ENCODE measurements at places on chromosomes 6 and 20.

- no peak for DNase-seq
- H3K36me3 ChIP-seq: no peaks in the 10 kb centered on the region
- no peak overlapping the region for H3K27ac ChIP-seq
- no peaks in the 10 kb centered on the region for H3K4me1 ChIP-seq
Measured at GRCh38 chr6:16800341-16800740, 39.1 kb upstream of the ATXN1 start.

DNA sequence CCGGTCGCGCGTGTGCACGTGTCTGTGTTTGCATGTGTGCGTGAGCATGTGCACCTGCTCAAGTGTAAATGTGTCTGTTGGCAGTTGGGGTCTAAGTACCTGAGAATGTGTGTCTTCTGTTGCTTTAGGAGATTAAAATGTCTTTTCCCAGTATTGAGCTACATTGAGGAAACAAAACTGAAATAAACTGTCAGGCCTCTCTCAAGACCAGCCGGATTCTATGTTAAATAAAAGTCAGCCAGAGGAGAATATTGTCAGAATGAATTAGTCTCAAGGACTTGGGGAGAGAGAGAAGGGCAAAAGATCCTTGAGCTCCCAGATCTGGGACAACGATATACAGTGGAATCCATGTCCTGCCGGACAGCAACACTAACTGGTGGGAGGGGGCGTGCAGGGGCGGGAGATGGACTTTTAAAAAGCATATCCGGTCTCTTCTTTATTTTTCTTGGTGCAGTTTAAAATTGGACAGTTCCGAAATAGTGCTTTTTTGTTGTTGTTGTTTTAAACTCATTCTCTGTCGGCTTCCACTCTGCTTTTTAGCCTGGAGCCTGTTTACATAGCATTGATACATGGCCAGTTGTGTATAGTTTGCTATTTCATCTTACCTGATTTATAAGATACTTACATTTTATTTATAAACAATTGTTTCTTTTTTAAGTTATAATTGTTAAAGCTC lies 3.3 kb upstream of the TBX18 start:
- H3K4me3 ChIP-seq: no peak overlapping the region
- H3K4me1 ChIP-seq: no peaks in the 10 kb centered on the region
- H3K27ac ChIP-seq: no peak overlapping the region
- DNase-seq: no peak
- H3K36me3 ChIP-seq: no peaks in the 10 kb centered on the region
- H3K27me3 ChIP-seq: peaks cover 35% of the 10 kb centered on the region

DNA sequence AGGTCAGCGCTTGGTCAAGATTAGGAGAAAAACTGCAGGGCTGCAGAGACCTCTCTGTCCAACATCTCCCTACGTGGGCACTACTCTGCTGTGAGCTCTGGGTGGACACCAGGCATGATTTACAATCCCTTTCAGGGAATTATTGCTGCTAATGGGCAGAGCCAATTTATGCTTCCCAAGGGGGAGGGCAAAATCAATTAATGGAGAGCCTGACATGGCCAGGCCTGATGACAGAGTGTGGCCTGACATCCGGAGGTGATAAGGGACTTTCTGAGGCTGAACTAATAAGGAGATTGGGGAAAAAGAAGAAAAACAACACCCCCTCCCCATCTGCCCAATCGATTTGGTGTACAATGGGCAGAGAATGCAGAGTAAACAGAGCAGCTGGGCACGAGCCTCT lies 5.0 kb upstream of the KCNK16 start:
- H3K27ac ChIP-seq: no peak overlapping the region
- no peak for DNase-seq
- H3K27me3 ChIP-seq: no peaks in the 10 kb centered on the region
- no peaks in the 10 kb centered on the region for H3K36me3 ChIP-seq
- no peak overlapping the region for H3K4me3 ChIP-seq

- no peak overlapping the region for H3K27ac ChIP-seq
- no peak overlapping the region for H3K4me3 ChIP-seq
- no peak for DNase-seq
- no peaks in the 10 kb centered on the region for H3K36me3 ChIP-seq
Measured at GRCh38 chr6:159953091-159953601, 15.7 kb upstream of the IGF2R start.

DNA sequence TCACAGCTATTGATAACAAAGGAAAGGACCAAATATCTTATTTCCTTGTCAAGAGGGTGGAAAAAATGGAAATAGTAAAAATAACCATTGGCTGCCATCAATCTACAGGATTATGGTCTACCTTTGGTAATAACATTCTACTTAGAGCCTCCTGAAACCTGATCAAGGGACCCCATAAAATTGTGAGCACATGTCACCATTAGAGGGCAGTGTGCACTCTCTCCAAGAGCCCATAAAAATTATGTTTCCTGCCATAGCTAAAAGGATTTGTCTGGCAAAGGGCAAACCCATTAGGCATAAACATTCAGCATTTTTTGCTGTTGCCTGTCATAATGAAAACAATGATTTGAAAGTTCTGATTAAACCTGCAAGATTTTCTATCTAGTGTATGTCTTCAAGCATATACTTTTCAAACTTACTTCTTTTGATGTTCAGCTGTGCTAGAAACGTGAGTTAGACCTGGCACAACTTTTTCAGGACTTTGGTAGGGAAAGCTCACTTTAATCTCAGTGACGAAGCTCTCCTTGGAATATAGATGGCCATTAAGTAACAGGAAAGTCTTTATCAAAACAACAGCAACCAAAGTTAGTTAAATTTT lies 120.7 kb upstream of the ZFP64 start:
- no peak for DNase-seq
- no peak overlapping the region for H3K4me3 ChIP-seq
- no peaks in the 10 kb centered on the region for H3K36me3 ChIP-seq
- H3K27ac ChIP-seq: no peak overlapping the region

GRCh38 chr6:105199711-105200110 lies 19.9 kb upstream of the POPDC3 start:
- H3K27ac ChIP-seq: no peak overlapping the region
- H3K4me1 ChIP-seq: no peaks in the 10 kb centered on the region
- no peaks in the 10 kb centered on the region for H3K27me3 ChIP-seq
- no peak overlapping the region for H3K4me3 ChIP-seq
- H3K36me3 ChIP-seq: no peaks in the 10 kb centered on the region

- H3K4me3 ChIP-seq: peak overlapping the region; percentile 1
- peak overlapping the region; percentile 92 for H3K27ac ChIP-seq
- peak; percentile 35 for DNase-seq
- H3K36me3 ChIP-seq: peaks cover 4% of the 10 kb centered on the region
Measured at GRCh38 chr6:158686791-158687381, 37.0 kb downstream of the SYTL3 start.

GRCh38 chr6:43460032-43460431 lies 4.7 kb upstream of the DLK2 start:
- no peaks in the 10 kb centered on the region for H3K27me3 ChIP-seq
- DNase-seq: no peak
- H3K4me1 ChIP-seq: peaks cover 6% of the 10 kb centered on the region
- H3K4me3 ChIP-seq: no peak overlapping the region
- no peaks in the 10 kb centered on the region for H3K36me3 ChIP-seq

- no peaks in the 10 kb centered on the region for H3K36me3 ChIP-seq
- H3K4me1 ChIP-seq: no peaks in the 10 kb centered on the region
- DNase-seq: no peak
- H3K27ac ChIP-seq: no peak overlapping the region
- H3K27me3 ChIP-seq: no peaks in the 10 kb centered on the region
Measured at GRCh38 chr20:54502179-54502578, 26.8 kb downstream of the DOK5 start.

- H3K36me3 ChIP-seq: no peaks in the 10 kb centered on the region
- DNase-seq: no peak
- H3K27ac ChIP-seq: no peak overlapping the region
- no peak overlapping the region for H3K4me3 ChIP-seq
- H3K4me1 ChIP-seq: peaks cover 1% of the 10 kb centered on the region
- no peaks in the 10 kb centered on the region for H3K27me3 ChIP-seq
Measured at GRCh38 chr6:130359736-130360135, 6.1 kb upstream of the TMEM200A start.

DNA sequence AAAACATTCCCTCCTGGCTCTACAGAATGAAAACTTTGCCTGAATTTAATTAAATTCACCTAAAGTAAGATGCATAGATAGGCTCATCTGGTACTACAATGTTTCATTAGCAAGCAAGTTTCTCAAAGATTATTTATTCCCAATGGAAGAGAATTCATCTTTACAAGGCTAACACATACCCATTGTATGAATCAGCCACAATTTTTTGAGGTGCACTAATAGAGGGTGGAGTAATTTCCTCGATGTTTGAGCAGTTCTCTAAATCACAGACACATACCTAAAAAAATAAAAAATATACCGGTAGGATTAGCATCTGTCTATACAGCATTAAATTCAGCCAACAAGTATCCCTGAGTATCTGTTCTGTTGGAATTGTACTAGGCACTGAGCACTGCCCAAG lies 32.7 kb downstream of the ROS1 start:
- no peak overlapping the region for H3K4me3 ChIP-seq
- no peaks in the 10 kb centered on the region for H3K36me3 ChIP-seq
- H3K27me3 ChIP-seq: no peaks in the 10 kb centered on the region
- DNase-seq: no peak
- H3K4me1 ChIP-seq: no peaks in the 10 kb centered on the region

- H3K27ac ChIP-seq: no peak overlapping the region
- no peak overlapping the region for H3K4me3 ChIP-seq
- H3K36me3 ChIP-seq: no peaks in the 10 kb centered on the region
- no peaks in the 10 kb centered on the region for H3K27me3 ChIP-seq
- DNase-seq: no peak
Measured at GRCh38 chr6:107982486-107982885, 24.5 kb upstream of the SEC63 start.

GRCh38 chr6:50278663-50279062 lies 228.9 kb upstream of the DEFB112 start:
- H3K36me3 ChIP-seq: no peaks in the 10 kb centered on the region
- no peak for DNase-seq
- H3K27ac ChIP-seq: no peak overlapping the region
- no peak overlapping the region for H3K4me3 ChIP-seq

DNA sequence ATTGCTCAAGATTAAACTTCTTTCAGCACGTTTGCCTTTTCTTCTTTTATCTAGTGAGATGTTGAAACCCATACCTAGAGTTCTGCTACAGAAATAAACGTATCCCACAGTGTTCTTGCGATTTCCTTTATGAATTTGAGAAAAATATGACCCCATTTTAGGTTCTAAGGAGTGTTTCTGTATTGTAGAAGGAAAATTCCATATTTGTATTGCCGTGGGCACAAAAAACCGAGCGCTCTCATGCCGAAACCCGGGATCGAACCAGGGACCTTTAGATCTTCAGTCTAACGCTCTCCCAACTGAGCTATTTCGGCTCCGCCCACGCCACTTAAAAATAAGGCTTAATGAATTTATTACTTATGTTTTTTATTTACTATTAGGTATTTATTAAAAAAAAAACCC lies 23.7 kb downstream of the ZNF311 start:
- H3K36me3 ChIP-seq: no peaks in the 10 kb centered on the region
- H3K27ac ChIP-seq: peak overlapping the region; percentile 14
- H3K4me1 ChIP-seq: peaks cover 14% of the 10 kb centered on the region
- peaks cover 4% of the 10 kb centered on the region for H3K27me3 ChIP-seq
- DNase-seq: peak; percentile 54
- H3K4me3 ChIP-seq: peak overlapping the region; percentile 89

DNA sequence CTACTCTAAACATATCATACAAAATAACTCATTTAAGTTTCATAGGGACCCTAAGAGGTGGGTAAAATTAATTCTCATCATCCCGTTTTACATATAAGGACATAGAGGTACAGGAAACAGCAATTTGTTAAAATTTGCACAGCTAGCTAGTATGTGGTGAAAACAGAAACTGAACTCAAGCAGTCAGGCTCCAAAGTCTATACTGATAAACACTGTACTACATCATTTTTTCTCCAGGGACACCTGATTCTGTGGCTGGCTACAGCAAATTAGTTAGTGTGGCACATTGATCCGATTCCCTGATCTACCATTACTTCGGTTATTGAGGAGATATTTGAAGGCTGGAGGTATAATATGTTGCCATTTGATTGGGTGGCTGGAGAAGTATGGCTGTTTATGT lies 36.2 kb upstream of the E2F3 start:
- peaks cover 22% of the 10 kb centered on the region for H3K4me1 ChIP-seq
- H3K36me3 ChIP-seq: no peaks in the 10 kb centered on the region
- no peak overlapping the region for H3K4me3 ChIP-seq

- no peaks in the 10 kb centered on the region for H3K4me1 ChIP-seq
- H3K27me3 ChIP-seq: no peaks in the 10 kb centered on the region
- no peak overlapping the region for H3K27ac ChIP-seq
- DNase-seq: no peak
- H3K36me3 ChIP-seq: no peaks in the 10 kb centered on the region
Measured at GRCh38 chr20:1345030-1345755, 16.3 kb upstream of the SDCBP2 start.
